Activated naive CD8-positive, alpha-beta T cell treated with anti-CD3 and anti-CD28 coated beads, Interleukin-2, amount 10 ng/mL, durations not matched to agents 7 days and 5 days (primary cell): ENCODE measurements at places on chromosomes 1 and 21. TPM values are rescaled to one million over a fixed set of nuclear protein-coding genes. Genes with fewer than 3 reads are reported as not detected.

The CHML gene
- total RNA-seq = 13.7 TPM

The AIRE gene
- not detected for total RNA-seq

The ASPM gene
- total RNA-seq = 55.9 TPM

The SPATA21 gene
- not detected for total RNA-seq

The SLC44A5 gene
- total RNA-seq = 0.89 TPM

The PHC2 gene
- total RNA-seq = 43.7 TPM

The VAV3 gene
- total RNA-seq = 6.9 TPM

The CHRNB2 gene
- not detected for total RNA-seq

The PHACTR4 gene
- 28.3 TPM for total RNA-seq

The KRTAP26-1 gene
- not detected for total RNA-seq

The TMEM125 gene
- not detected for total RNA-seq

The ITPKB gene
- 76.9 TPM for total RNA-seq

The EPHA8 gene
- not detected for total RNA-seq

The KCNJ9 gene
- total RNA-seq = not detected

The SAMSN1 gene
- total RNA-seq = 125 TPM

The RBP7 gene
- not detected for total RNA-seq

The OR10Z1 gene
- not detected for total RNA-seq

The ATP1A2 gene
- not detected for total RNA-seq

The TTC22 gene
- 9.0 TPM for total RNA-seq

The SLC44A3 gene
- total RNA-seq = 1.5 TPM

The OR2L8 gene
- not detected for total RNA-seq

The LCE4A gene
- total RNA-seq = not detected

The PGBD5 gene
- total RNA-seq = not detected

The PLA2G2F gene
- total RNA-seq = not detected

The DMBX1 gene
- total RNA-seq = 0.11 TPM

The SPATA6 gene
- total RNA-seq = 0.83 TPM

The BLACAT1 gene
- 0.83 TPM for total RNA-seq

The CRABP2 gene
- 0.80 TPM for total RNA-seq

The CTTNBP2NL gene
- 0.47 TPM for total RNA-seq

The PHGDH gene
- total RNA-seq = 147 TPM

The CA14 gene
- not detected for total RNA-seq

The LMNA gene
- total RNA-seq = 11.7 TPM

The HCN3 gene
- total RNA-seq = 6.7 TPM

The DSTYK gene
- total RNA-seq = 13.2 TPM

The RAP1GAP gene
- 0.37 TPM for total RNA-seq

The CD160 gene
- 0.53 TPM for total RNA-seq

The LRRC38 gene
- not detected for total RNA-seq

The DENND4B gene
- 173 TPM for total RNA-seq

The GJC2 gene
- total RNA-seq = 6.2 TPM

The WDR64 gene
- 0.99 TPM for total RNA-seq

The TRIM67 gene
- total RNA-seq = not detected

The C1orf53 gene
- total RNA-seq = not detected

The HFM1 gene
- not detected for total RNA-seq

The RIIAD1 gene
- total RNA-seq = not detected

The LDLRAD1 gene
- total RNA-seq = not detected

The TMPRSS15 gene
- not detected for total RNA-seq

The LAMB3 gene
- 0.83 TPM for total RNA-seq

The NID1 gene
- 0.14 TPM for total RNA-seq

The DNAJB4 gene
- total RNA-seq = 16.4 TPM
